NCI-H526 treated with DMSO at 0.1 percent for 48 hours (cell line): ENCODE measurements at places on chromosomes 3 and 15.

GRCh38 chr3:68889328-68889727, 43.0 kb downstream of the TAFA4 start:
- DNase-seq, result no peak

GRCh38 chr3:49454898-49455681, 15.0 kb upstream of the DAG1 start:
- no peak for DNase-seq

DNA sequence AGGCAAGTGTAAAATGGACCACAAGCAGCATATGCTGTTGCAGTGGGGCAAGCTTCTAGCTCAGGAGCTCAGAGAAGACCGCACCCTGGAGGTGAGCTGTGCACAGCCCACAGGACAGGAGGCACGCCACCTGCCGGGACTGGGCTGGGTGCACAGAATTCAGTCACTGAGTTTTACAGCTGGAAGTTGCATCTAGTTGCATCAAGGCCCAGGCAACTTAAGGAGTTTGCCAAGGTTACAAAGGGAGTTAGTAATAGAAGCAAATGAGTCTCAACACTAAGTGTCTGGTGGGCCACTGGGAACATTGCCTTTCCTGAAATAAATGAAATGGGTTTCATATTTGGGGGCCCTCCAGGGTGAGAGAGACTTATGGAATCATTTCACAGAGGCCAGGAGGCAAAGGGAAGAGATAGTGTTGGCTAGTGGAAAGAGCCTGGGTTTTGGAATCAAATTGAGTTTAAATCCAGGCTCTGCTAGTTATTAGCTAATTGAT, 36.0 kb upstream of the TIMP4 start:
- DNase-seq, result no peak

DNA sequence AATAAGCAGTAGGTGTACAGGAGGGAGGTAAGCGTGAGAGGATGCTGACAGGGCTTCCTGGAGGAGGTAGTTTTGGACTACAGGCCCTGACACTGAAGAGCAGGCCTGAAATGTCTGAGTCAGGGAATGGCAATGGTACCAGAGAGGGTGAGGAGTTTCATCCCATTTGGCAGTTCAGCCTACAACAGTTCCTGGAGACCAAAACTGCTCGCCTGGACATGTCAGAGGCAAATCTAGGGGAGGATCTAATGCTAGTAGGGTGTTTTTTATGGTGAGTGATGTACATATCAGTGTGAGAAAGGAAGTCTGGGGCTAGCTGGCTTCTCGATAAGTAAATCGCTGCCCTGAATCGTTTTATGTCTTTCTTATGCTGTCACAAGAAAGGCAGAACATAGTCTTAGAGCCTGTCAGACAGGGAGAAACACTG, 13.8 kb upstream of the TNFSF10 start:
- DNase-seq, result no peak

GRCh38 chr3:144105542-144105941, 133.9 kb downstream of the DIPK2A start:
- no peak for DNase-seq

DNA sequence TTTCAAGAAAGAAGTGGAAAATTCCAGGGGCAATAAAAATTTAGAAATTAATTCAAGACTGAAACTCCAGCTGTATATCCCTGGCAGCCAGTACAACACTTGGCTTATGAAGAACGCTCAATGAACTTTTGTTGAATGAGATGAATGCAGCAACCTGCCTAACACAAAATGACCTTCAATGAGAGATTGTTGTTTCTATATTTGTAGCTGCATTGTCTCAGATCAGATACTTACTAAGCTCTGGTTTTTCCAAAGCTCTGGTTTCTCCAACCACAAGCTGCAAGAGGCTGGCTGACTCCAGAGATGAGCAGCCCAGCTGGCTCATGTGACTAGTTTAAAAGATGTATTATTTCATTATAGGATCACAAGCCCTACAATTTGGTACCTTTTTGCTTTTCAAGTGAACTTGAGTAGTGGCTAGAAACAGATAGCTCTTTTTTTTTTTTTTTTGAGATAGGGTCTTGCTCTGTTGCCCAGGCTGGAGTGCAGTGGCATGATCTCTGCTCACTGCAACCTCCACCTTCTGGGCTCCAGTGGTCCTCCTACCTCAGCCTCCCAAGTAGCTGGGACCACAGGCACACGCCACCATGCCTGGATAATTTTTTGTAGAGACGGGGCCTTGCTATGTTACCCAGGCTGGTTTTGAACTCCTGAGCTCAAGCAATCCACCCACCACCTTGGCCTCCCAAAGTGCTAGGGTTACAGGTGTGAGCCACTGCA, 57.4 kb downstream of the UMPS start:
- no peak for DNase-seq

- DNase-seq, result no peak
Measured at GRCh38 chr15:80703965-80704364, 8.9 kb downstream of the ABHD17C start.
